ENCODE measurements at places on chromosomes 5 and 9. TPM values are rescaled to one million over a fixed set of nuclear protein-coding genes. Genes with fewer than 3 reads are reported as not detected.

GRCh38 chr9:137234758-137235423, 4.2 kb downstream of the SLC34A3 start:
- DNase-seq: no peak

DNA sequence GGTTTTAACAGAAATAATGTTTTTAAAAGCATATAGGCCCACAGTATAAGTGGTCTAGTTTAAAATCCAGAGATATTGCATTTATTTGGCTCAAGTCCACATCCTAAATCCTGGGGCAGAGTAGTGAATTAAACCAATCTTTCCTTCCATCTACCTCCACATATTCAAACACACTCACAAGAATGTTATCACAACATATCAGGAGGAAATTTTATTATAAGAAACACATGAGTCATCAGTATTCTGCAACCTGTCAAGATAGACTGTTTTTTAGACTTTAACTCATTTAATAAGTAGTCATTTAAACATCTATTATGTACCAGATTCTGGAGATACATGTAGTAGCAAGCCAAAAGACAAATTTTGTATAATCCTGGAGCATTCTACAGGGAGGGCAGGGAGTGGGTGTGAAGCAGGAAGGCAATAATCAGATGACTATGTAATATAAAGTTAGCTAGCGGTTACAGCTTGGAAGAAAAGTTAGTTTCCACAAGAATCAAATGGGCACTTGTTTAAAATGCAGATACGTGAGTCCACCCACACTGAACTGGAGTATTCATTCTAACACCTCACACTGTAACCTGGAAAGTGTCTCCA, 187.3 kb upstream of the PIK3R1 start:
- no peak for DNase-seq

Gene PARP8
- 395 TPM for total RNA-seq

GRCh38 chr5:157827423-157827822, 31.5 kb downstream of the CLINT1 start:
- no peak for DNase-seq

DNA sequence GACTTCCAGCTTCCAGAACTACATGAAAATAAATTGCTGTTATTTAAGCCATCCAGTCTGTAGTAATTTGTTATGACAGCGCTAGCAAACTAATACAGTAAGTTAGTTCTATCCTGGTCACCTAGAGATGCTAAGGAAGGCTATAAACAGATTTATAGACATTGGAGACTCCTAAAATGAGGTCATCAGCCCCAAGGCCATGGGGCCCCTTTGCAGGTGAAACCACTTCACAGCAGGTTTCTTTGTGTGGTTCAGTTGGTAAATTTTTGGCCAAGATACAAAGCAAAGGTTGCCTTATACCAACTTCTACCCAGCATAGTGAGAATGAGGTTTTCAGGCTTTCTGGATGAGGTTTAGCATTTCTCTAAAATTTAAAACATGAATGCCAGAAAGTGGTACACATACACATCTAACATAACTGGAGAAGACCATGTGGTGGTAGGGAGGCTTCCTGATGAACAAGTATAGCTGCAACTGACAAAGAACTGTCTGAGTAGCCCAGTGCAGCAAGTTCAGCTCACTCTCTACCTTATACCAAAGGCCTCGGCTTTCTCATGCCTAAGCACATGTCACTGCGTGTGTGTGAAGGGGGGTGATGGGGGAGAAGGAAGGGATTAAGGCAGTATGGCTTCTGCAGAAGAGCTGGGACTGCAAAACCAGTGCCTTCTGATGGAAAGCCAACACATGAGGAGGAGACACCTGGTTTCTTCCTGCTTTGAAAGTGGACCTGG, 264.6 kb upstream of the TAS2R1 start:
- no peak for DNase-seq

GRCh38 chr5:72242796-72243475, 77.1 kb downstream of the MRPS27 start:
- DNase-seq: no peak

GRCh38 chr5:10590226-10590999, 26.5 kb downstream of the ANKRD33B start:
- DNase-seq: no peak

- DNase-seq: no peak
Measured at GRCh38 chr9:134088063-134088725, 20.4 kb upstream of the BRD3 start.

- no peak for DNase-seq
Measured at GRCh38 chr5:17056141-17056631, 120.1 kb upstream of the MYO10 start.

DNA sequence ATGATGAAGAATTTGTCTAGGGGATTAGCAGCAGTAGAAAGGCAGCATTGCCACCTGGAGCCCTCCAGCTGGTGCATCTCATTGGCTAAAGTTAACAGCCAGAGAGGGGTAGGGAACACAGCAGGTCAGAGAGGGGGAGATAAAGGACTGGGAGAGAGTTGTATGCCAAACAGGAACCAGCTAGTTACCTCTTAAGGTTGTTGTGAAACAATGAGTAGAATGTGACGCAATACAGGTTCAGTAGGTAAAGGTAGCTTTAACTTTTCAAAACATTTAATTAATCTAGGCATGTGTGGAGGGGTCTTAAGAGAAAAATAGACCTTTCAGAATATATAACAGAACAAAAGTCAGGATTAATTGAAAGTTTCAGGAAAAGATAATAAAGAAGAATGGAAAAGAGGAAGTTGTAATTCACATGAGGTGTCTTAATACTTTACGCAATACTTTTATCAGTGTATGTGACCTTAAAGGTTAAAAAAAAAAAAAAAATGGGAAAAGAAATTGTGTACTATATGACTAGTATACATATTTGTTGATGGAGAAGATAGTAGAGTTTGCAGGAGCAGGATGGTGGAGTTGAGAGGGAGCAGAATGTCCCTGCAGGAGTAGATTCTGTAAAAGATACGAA, 14.3 kb downstream of the FBXO38 start:
- DNase-seq: no peak

Gene SCGB3A2
- not detected for total RNA-seq

- DNase-seq: no peak
Measured at GRCh38 chr9:108559432-108559831, 296.4 kb downstream of the ACTL7B start.

Gene FAM240B
- total RNA-seq: not detected

Gene KIF4B
- not detected for total RNA-seq

All from natural killer cell (primary cell).